Activated CD4-positive, alpha-beta T cell treated with anti-CD3 and anti-CD28 coated beads, Interleukin-10, Interleukin-2, amounts not matched to agents 100 ng/mL and 50 ng/mL, durations not matched to agents 16 hours and 8 hours (primary cell): ENCODE measurements at places on chromosomes 11 and 22.

DNA sequence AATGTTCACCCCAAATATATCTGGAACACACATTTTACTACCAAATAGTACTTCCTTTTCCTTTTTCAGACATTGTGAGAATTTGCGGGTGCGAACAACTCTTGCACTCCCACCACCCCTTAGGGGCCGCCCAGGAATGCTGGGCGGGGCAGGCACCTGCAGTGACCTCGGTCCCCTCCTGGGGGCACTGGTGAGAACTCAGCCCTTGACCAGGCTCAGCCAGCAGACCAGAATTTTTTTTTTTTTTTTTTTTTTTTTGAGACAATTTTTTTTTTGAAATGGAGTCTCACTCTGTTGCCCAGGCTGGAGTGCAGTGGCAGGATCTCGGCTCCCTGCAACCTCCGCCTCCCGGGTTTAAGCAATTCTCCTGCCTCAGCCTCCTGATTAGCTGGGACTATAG lies 75.8 kb downstream of the ARHGAP8 start:
- peak; percentile 45 for DNase-seq

GRCh38 chr11:80515097-80515496 lies 1074.3 kb upstream of the TENM4 start:
- no peak for DNase-seq

DNA sequence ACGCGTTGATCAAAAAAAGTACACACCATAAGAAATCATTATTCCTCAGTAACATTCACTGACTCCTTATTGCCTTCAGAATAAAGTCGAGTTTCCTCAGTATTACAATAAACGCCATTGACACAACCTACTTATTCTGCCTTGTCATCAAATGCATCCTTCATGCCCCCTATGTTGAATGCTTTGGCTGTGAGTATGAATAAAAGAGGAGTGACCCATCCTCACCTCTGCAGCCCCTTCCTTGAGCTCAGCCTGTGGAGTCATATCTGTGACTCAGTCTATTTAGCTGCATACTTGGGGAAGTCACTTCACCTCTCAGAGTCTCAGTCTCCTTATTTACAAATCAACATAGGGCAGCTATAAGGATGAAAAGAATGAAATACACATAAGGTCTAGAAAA lies 65.1 kb downstream of the USP35 start:
- DNase-seq = no peak

DNA sequence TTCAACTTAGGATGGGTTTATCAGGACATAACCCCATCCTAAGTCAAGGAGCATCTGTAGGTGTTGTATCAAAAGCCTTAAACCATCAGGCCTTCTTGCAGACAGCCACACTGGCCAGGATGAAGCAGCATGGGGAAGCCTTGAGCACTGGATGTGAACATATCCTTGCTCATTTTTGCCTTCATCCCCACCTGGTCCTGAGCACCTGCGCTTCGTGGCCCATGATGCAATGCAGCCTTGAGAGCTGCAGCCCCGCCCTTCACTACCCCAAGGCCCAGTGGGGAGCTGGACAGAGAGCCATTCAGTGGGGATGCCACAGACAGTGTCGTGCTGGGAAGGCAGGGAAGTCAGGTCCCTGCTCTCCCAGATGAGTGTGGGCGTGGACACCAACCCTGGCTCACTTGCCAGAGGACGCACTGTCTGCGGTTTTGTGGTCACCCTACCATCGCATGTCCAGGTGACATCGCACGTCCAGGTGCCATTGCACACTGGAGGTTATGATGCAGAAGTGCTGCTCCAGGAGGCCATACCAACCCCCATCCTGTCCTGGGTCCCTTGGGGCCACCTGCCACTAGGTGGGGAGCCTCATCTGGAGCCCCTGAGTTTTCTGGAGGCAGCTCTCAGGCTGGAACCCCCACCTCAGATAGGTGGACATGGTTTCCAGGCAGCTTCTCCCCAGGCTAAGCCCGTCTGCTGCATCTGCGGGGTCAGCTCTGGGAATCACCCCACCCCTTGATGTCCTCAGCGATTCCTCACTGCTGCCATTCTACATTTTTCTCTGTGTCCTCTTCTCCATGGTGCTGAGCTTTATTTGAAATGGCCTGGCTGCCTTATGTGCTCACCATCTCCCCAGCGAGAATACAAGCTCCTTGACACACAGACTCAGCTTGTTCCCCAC lies 14.4 kb downstream of the GNAZ start:
- DNase-seq = no peak

- no peak for DNase-seq
These were observed 30.7 kb downstream of the LRFN4 start for GRCh38 chr11:66887526-66887925.

DNA sequence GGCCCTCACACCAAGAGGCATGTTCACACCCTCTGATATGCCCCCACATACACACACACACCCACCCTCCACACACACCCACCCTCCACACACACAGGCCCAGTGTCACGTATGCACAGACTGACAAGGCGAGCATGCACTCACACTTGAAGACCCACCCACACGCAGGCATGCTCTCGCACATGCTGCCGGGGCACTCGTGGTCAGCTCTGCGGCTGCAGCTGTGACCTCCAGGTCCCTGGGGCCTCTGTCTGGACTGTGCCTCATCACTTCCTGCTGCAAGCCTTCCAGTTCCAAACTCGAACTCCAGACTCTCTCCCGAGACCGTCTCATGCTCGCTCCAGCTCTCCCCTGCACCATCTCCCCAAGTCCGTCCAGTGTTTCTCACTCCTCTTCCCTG lies 9.5 kb downstream of the DCHS1 start:
- DNase-seq = no peak

GRCh38 chr11:2570211-2570811 lies 125.5 kb downstream of the KCNQ1 start:
- no peak for DNase-seq

DNA sequence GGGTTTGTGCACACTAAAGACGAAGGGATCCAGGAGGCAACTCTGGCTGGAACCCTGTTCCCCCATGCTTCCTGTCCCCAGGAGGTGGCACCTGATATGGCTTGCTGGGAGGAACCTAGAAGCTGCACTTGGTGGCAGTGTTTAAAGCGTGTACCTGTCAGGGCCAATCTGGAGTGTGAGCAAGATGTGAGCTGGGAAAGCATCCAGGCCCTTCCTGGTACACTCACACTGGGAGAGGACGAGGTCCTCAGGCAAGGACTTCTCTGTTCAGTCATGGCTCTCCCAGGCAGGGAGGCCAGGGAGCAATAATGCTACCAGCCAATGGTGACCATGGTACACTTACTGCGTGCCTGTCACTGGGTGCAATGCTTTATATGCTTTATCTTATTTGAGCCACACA lies 130.7 kb upstream of the NECTIN1 start:
- DNase-seq = no peak

DNA sequence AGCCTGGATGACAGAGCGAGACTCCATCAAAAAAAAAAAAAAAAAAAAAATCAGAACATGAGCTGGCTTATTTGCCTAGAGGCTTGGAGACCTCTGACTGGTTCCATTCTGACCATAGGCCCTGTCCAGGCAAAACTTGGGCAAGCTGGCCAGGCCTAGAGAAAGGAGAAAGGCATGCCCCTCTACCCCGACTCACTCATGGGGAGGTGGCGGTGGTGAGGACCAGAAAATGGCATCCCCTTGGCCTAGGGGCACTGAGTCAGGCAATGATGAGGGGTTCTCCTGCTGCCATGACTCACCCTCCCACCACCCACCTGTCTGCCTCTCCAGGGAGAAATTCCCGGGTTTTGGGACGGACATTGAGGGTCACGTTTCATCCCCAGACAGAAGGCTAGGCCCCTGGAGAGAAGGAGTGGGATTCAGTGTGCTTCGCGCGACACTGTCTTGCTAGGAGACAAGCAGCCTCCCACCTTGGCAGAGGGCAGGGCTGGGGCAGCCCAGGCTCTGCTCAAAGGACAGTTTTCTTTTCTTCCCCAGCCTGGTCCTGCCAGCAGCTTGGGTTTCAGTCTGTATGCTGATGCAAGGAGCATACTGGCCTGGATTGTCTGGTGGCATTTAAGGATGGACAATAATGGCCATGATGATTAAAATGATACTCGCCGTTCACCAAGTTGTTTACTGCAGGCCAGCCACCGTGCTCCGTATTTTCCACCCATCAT lies 17.2 kb downstream of the TOB2 start:
- DNase-seq = no peak

GRCh38 chr11:3094223-3094824 lies 37.1 kb upstream of the CARS1 start:
- DNase-seq = no peak

DNA sequence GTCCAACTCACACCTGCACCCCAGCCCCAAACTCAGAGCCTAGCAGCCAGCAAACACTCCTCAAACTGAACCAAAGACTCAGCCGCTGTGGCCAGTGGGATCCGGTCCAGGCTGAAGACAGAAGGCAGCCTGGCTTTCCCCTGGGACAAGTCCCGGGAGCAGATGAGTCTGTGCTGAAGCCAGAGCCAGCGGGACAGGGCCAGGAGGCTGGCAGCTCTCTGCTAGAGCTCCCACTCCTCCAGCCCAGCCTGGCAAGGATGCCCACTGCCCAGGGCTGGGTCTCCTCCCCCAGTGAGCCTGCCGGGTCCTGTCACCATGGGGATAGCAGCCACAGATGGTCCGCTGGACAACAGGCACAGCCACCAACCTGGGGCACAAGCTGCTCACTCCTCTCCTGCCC lies 42.9 kb upstream of the PRR5 start:
- no peak for DNase-seq

DNA sequence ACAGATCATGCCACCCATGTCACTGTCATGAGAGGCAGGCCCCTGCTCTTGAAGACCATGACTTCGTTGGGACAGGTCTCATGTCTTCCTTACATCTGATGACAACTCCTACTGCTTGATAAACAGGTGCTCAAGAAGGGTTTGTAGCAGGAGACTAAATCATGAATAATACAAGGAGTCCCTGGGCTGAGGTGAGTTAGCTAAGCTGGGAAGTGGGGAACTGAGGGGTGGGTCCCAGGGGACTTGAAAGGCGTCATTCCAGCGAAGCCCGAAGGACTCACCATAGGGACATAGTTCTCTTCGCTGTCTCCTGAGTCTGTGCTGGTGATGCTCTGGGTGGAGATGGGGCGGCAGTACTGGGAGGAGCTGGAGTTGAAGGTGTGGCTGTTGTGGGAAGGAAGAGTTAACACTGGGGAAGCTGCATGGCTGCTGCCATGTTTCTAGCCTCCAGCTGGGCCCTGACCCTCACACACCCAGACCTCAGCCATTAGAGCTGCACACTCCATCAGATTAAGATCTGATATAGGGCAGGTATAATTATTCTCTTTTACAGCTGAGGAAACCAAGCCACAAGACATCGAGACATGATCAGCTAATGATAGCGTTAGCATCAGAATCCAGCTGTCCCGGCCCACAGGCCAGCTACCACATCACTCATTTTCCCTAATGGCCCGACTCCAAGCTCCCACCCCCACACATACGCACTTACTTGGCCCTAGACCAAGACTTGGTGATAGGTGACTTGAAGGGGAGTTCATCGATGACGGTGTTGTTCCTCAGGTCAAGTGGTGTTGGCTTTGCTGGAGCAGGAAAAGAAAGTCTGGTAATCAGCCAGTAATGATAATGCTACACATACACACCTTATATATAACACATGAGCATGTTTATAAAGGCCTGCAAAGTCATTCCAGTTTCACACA lies 32.9 kb downstream of the USP35 start:
- no peak for DNase-seq

DNA sequence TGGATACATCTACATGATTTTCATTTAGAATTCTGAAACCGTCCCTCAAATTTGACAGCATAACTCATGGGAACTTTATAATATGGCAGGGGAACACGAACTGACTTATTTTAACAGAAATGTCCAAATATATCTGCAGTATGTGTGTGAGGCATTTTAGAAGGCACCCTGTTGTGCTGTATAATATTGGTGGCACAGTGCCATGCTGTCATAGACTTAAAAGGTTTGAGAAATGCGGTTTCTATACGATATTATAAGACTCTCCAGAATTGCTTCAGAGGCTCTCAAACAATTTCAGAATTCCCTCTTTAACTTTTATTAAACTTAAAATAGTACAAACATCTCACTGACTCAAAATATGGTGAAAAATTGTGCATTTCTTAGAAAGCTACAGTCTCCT lies 181.6 kb downstream of the MSANTD4 start:
- no peak for DNase-seq

DNA sequence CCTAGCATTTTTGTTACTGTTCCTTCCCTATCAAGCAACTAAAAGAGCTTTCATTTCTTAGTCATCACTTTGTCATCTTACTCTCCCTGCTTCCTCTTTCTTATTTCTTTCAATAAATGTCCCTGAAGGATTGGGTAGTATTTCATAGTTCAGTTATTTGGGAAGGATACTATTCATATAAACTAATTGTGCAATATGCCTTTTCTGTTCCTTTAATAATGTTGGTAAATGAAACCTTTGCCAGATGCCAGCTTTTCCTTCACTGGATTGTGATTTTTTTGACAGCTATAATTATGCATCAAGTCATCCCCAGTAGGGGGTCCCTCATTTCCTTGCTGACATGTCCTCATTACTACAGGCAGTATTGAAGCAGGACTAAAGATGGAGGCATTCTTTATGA lies 101.7 kb downstream of the ATM start:
- no peak for DNase-seq

DNA sequence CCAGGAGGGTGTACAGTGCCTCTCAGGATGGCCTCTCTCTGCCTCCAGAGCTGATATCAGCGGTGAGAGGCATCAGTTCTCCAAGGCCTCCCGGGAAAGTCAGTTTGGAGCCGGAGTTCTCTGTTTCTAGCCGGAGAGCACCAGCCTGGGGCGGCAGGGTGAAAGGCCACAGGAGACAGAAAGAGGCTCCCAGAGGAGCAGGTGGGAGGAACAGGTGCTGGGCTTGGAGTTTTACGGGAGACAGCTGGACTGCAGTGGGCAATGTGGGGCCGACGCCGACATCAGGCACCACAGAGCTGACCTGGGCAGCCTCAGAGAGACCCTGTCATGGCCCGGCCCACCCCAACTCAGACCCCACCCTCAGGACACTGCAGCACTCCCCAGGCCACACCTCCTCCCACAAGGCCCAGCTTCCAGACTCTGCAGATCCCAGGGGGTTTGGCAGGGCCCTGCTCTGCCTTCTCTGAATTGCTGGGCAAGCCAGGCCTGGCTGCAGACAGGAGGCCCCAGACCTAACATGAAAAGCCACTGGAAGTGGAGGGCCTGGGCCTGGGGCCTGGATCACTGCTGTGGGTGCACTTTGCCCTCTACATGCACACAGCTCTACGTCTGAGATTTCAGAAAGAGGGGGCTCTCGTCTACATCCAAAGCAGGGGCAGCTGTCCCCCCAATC lies 885.6 kb downstream of the BRD1 start:
- DNase-seq = no peak

DNA sequence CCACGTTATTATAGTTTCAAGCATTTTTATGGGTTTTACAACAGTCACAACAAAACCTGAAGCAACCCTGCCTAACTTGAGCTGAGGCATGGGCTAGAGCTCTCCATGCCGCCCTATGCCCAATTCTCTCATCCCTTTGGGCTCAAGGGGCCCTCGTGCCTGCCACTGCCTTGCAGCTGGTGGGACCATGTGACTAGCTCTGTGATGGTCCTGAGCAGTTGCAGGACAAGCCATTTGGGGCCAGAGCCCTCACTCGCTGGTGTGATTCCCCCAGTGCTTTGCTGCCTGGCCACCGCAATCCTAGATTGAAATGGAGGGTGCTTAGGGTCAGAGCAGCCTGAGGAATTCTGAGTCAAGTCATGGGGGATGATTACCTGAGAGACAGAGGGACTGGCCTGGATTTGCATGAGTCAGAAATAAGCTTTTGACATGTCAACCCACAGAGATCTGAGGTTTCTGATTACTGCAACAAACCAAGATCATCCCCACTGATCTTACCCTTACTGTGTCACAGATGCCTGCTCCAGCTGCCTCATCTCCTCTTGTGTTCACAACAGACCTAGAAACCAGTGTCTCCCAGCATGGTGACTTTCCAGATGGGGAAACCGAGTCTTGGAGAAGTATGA lies 323.7 kb downstream of the BRD1 start:
- DNase-seq = no peak
